Transverse colon (tissue), 4 donors: ENCODE measurements at places on chromosomes 4 and X.
A peak's percentile ranks its signal among the peaks of the same experiment; 100 is the strongest.

DNA sequence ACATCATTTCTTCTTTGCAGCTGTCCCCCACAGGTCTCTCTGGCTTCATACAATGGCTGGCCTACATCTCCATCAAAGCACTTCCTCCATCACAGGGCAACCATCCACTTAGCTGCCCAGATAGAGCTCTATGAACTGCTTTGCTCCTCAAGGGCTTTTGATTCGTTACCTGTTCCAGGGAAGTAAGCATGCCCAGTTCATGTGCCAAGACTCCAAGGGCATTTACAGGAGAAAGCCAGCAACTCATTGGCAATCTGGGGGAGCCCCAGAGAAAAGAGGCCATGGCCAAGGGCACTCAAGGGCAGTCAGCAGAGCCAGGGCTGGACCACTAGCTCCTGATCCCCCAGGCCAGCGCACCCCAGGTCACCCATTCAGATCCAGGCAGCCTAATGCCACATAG is 24.5 kb upstream of the ZNF185 start:
- no peak for DNase-seq

GRCh38 chrX:131330735-131331134 is 41.6 kb upstream of the IGSF1 start:
- DNase-seq = no peak

DNA sequence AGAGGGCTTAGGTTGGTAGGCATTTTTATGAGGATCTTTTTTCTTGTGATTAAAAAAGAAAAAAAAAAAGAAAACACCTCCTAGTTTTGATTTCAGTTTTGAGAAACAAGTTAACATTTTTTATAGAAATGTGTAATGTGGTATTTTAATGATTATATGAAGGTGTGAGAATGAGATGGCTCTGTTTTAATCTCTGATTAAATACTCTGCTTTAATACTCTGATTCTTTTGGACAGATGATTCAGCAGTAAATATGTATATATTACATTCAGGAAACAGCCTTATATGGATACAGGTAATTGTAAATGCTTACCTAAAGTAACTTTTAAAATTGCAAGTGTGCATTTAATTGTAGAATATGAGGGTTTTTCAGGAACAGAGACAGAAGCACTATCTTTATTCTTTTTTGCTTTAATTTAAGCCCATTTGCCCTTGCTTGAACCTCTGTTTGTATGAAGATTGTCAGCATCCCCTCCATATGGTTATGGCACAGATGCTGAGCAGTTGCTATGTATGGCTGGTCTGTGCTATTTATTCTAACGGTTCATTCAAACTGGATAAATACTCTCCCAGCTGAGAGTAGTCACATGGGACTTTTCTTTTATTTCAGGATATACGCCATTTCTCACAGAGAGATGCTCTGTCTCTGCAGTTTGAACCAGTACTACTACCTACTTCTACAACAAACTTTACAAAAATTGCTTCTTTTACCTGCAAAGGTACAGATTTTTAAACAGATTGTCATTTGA is 101.0 kb upstream of the TLR2 start:
- no peak for DNase-seq

- DNase-seq = no peak
These were observed 765.7 kb upstream of the IGFBP7 start for GRCh38 chr4:57875829-57876392.

DNA sequence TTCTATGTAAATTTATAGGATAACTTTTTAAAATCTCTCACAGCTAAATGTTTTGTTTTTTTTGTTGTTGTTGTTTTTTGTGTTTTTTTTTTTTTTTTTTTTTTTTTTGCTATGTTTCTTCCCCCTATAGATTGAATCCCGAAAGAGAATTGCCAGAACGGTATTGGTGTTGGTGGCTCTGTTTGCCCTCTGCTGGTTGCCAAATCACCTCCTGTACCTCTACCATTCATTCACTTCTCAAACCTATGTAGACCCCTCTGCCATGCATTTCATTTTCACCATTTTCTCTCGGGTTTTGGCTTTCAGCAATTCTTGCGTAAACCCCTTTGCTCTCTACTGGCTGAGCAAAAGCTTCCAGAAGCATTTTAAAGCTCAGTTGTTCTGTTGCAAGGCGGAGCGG is 4.1 kb downstream of the BRS3 start:
- DNase-seq = no peak

DNA sequence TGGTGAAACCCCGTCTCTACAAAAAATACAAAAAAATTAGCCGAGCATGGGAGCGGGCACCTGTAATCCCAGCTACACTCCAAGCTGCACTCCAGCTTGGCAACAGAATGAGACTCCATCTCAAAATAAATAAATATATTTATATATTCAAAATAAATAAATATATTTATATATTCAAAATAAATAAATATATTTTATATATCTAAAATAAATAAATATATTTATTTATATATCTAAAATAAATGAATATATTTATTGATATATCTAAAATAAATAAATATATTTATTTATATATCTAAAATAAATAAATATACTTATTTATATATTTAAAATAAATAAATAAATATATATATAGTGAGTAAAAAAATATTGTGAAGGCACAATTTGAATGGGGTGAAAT is 63.4 kb upstream of the EXOC1L start:
- DNase-seq = no peak

- no peak for DNase-seq
These were observed 139.9 kb downstream of the CPXCR1 start for GRCh38 chrX:88886908-88887307.

GRCh38 chr4:123340381-123340701 is 56.3 kb upstream of the SPRY1 start:
- DNase-seq = no peak

DNA sequence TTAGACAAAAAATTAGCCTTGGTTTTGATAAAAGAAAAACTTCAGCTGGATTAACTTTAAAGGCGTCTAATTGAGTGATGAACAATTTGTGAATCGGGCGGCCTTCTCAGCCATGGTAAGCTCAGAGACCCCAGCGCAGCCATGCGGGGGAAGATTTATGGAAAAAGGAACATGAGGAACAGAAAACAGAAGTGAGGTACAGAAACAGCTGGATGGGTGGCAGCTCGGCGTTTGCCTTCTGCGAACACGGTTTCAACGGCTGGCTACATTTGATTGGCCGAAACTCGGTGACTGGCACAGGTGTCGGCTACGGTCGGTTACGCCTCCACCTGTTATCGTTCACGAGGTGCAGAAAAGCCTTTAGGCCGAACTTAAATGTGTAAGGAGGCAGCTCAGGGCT is 401.4 kb upstream of the FAT1 start:
- no peak for DNase-seq

DNA sequence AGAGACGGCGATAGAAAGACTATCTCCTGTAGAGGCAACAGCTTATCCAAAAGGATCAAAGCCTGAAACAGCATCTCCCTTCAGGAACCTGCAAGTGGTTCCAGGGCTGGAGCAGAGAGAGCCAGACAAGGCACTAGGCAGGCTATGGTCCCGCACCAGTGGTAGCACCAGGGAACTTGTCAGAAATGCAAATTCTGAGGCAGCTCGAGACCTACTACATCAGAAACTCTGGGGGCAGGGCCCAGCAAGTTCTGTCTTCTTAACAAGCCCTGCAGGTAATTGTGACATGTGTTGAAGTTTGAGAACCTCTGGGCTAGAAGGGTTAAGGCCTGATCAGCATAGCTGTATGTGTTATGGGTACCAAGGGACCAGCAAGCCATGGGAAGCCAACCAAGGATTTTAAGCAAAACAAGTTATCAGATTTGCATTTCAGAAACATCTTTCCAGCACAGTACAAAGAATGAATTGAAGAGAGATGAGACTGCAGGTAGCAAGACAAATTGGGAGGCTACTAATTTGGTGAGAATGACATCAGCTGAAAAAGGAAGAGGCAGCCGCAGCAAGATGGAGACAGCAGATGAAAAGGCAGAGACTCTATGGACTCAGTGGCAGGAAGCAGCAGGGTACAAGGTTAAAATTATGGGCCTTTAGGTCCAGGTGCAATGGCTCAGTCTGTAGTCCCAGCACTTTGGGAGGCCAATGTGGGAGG is 139.7 kb downstream of the TSPAN5 start:
- no peak for DNase-seq

DNA sequence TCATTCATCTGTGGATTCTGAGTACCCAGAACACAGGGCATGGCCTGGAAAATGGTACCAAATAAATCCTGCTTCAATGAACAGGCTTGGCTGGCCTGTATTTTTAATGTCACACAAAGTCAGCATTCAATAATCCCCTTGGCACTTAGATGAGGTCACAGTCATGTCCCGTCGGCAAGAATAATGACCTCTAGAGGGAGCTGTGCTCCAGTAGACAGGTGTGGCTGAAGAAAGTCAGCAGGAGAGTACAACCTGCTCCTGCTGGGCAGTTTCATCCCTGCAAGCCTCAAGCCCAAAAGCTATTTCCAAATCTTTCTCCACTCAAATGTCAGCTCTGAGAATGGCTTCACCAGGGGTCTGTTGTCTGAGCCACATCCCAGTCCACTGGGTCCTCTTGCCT is 404.0 kb upstream of the F9 start:
- DNase-seq = peak; percentile 18

GRCh38 chr4:153773236-153773690 is 13.4 kb upstream of the RNF175 start:
- DNase-seq = no peak

GRCh38 chr4:168441412-168441811 is 38.9 kb downstream of the DDX60L start:
- DNase-seq = no peak

DNA sequence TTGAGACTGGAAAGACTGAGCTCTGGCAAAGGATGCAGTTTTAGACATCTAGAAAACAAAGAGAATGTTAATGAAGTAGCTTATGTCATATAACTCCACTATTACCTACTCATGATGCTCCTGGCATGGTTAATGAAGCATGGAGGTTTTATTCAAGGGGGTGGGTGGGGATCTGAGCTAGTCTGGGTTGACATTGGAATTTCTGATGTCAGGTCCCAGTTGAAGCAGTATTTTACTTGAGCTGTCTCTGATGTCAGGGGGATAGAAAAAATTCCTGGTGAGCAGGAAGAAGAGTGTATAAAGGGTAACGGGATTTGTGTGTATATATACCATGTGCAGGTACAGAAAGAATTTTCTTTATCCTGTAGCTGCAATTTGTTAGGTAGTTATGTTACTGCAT is 102.0 kb downstream of the ELOVL6 start:
- DNase-seq = no peak
